ENCODE measurements at places on chromosomes 7 and 10.

DNA sequence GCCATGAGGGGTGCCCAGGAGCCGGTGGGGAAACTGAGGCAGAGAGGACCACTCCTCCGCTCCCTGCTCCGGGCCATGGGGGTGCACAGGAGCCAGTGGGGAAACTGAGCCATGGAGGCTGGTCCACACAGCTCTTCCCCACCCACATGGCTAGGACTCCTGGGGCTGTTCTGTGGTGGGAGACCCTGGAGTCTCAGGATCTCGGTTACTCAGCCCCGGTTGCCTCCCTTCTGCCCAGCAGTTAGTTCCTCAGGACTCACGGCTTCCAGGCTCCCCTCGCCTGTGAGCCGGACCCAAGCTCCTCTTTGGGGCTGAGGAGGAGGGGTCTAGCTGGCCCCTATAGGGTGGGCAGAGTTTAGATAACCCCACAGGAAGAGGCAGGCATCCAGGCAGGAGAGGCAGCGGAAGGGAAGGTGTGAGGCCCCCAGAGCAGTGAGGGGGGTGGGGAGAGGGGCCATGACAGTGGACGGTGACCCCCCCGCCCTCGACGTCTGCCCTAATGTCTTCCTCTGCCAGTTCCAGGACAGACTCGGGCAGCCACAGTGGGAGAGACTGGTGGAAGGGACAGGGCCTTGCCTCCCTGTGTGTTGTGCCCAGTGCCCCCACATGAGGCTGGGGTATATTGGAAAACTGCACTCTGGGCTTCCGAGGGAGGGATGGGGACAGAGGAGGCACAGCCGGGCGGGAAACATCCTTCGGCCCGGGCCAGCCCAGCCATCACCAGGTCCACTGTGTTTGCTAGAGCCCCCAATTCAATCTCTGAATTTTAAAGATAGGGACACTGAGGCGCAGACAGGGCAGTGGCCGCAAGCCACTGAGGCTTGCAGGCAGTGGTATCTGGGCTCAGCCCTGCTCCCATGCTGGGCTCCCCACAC, 4.3 kb downstream of the ELFN1 start:
- ATAC-seq: no peak

GRCh38 chr7:14635955-14636354, 266.6 kb downstream of the DGKB start:
- ATAC-seq: no peak

- ATAC-seq: peak; percentile 43
These were observed 100.3 kb upstream of the SVIL start for GRCh38 chr10:29734962-29735627.

GRCh38 chr10:11272915-11273389, 255.3 kb downstream of the CELF2 start:
- ATAC-seq: no peak

DNA sequence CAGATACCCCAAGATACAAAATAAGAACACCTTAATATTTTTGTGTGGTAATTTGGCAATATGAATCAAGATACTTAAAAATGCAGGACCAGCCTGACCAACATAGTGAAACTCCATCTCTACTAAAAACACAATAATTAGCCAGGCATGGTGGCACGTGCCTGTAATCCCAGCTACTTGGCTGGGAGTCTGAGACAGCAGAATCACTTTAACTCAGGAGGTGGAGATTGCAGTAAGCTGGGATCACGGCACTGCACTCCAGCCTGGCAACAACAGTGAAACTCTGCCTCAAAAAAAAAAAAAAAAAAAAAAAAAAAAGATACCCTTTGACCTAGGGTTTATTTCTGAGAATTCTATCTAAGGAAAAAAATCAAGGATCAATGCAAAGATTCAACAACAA, 450.7 kb downstream of the SORCS1 start:
- no peak for ATAC-seq

DNA sequence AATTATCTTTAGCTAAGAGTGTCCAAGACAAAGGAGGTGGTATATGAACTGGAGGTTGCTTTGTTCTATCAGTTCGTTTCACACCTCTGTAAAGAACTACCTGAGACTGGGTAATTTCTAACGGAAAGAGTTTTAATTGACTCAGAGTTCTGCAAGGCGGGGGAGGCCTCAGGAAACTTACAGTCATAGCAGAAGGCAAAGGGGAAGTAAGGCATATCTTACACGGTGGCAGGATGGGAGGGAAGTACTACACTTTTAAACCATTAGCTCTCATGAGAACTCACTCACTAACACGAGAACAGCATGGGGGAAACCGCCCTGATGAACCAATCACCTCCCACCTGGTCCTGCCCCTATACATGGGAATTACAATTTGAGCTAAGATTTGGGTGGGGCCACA, 1202.3 kb upstream of the LRRTM3 start:
- ATAC-seq: no peak

DNA sequence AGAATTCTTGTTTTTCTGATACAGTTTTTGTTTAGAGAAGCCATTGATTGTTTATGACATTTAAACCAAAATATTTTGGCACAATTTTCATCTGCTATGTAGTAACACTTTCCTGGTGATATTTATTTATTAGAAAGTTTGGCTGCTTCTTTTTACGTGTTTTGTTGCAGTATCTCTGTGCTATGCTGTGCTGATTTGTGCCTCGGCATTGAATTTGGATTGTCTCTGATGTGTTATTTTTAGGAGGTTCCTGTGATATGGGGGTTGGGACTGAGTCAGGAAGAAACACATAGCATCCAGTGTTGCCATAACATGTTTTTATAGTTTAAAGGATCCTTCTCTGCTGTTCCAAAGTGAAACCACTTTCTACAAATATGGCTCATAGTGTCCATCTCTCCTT, 1197.7 kb upstream of the LRRN3 start:
- no peak for ATAC-seq

- peak; percentile 91 for ATAC-seq
These were observed at the start of gene DIP2C for GRCh38 chr10:689452-690371. TSS of gene DIP2C (minus strand) at chr10:689668. CDS start at chr10:689578, 90 bp downstream.

- ATAC-seq: no peak
These were observed 3.8 kb downstream of the WIPI2 start for GRCh38 chr7:5193880-5194279.

DNA sequence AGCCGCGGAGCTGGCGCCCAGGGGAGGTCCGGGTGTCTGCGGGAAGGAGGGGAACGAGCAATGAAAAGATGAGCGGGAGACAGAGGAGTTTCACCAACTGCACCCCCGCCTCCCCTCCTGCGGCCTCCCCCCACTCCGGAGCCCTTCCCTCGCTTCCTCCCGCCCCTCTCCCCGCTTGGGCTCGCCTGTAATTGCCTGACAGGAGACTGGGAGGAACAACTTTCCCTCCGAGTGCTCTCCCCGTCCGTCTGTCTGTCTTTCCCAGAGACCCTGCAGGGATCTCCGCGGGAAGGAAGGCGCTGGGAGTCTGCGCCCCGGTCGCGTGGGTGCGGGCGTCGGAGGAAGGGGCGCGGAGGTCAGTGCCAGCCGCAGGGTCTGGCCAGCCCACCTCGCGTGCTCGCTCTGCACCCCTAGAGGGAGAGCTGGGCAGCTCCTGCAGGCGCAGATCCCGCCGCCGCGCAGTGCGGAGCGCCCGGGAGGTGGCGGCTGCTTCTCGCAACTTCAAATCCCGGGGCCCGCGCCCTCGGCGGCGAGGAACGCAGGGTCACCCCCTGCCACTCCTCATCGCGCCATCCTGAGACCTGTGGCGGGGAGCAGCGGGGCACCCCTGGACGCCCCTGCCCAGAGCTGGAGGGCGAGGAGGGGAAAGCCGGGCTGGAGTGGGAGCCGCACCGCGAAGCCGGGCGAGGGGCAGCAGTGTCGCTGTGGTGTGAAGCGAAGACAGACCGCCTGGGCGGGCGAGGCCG, 511 bp upstream of the NRP1 start:
- peak; percentile 79 for ATAC-seq

- no peak for ATAC-seq
These were observed 8.8 kb upstream of the ELN start for GRCh38 chr7:74019149-74019548.

GRCh38 chr10:119759832-119760231, 34.0 kb downstream of the INPP5F start:
- ATAC-seq: no peak

GRCh38 chr10:52092390-52092789, 221.7 kb upstream of the DKK1 start:
- ATAC-seq: no peak

GRCh38 chr10:29663718-29664117, 28.9 kb upstream of the SVIL start:
- ATAC-seq: no peak

GRCh38 chr7:25549271-25549921, 321.1 kb upstream of the NPVF start:
- ATAC-seq: no peak

DNA sequence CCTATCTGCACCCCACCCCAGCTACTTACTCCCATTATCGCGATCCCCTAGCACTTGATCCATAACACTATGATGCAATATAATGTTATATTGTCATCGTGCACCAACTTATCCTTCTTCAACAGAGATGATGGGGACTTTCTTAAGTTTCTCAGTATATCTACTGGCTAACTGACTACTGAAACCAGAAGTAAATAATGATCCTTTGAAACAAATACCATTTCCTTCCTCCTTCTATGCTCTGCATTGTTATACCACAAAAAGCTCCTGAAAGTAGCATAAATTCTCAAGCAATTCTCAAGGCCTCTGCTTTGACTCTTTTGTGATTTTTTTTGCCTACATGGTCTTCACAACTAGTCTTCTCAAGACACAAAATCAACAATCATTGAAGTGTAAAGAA, 68.9 kb downstream of the HTR7 start:
- ATAC-seq: no peak

DNA sequence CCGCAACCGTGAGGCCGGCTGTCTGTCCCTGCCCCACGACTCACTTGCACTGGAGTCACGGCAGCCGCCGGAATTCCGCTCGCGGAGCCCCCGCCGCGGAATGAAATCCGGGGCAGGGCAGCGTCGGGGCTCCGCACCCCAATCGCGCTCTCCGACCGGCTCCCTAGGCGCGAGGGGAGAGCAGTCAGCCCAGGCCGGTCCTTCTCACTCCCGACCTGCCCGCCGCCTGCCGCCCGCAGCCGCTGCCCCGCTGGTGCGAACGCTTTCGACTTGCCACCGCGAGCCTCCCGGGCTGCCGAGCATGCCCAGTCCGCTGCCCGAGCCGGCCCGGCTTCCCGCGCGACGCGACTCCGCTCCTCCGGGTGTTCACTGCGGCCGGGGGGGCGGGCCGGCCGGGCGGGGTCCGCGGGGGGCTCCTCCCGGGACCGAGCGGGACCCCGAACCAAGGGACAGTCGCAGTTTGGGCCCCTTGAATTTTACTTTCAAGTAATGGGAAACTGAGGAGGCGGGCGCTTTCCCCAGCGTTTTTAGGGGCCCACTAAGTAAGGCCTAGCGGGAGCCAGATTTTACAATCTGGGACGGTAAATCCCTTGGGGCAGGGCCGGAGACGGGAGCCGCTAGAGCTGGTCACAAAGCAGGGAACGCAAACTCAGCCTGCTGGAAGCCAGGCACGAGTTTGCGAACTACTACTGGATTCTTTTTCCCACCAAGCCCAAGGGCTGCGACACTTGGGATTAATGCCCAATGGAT, at the start of gene SGMS1:
SGMS1 (minus strand) TSS at position 294 of the 750 bp plus-strand sequence. CDS start 279,842 bp downstream, outside the sequence.
- peak; percentile 61 for ATAC-seq

- no peak for ATAC-seq
These were observed 71.6 kb upstream of the ZNF746 start for GRCh38 chr7:149569025-149569725.

GRCh38 chr10:71666639-71667386, 52.8 kb downstream of the C10orf105 start:
- peak; percentile 48 for ATAC-seq

GRCh38 chr7:2107386-2108070, 125.2 kb downstream of the MAD1L1 start:
- ATAC-seq: no peak

Data from gastroesophageal sphincter (tissue), 4 donors.